ENCODE measurements at places on chromosomes 16 and 17.

- DNase-seq, result no peak
Measured at GRCh38 chr17:50872710-50873424, 6.7 kb upstream of the TOB1 start.

DNA sequence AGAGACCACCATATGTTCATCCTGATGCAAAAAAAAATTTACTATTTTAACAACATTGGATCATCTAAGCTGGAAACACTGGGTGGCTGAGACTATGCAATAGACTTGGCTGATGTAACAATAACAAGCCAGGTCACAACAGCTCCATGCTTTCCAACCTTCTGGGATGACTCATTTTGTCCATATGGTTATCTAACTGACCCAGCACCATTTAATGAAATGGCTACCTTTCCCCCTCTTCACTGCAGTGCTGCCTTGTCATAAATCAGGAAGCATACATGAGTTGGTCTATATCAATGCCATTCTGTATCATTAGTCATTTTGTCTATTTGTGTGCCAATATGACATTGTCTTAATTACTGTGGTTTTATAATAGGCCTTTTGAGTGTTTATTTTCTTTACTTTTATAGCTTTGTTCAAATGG is 217.6 kb upstream of the KCNJ16 start:
- DNase-seq, result no peak

DNA sequence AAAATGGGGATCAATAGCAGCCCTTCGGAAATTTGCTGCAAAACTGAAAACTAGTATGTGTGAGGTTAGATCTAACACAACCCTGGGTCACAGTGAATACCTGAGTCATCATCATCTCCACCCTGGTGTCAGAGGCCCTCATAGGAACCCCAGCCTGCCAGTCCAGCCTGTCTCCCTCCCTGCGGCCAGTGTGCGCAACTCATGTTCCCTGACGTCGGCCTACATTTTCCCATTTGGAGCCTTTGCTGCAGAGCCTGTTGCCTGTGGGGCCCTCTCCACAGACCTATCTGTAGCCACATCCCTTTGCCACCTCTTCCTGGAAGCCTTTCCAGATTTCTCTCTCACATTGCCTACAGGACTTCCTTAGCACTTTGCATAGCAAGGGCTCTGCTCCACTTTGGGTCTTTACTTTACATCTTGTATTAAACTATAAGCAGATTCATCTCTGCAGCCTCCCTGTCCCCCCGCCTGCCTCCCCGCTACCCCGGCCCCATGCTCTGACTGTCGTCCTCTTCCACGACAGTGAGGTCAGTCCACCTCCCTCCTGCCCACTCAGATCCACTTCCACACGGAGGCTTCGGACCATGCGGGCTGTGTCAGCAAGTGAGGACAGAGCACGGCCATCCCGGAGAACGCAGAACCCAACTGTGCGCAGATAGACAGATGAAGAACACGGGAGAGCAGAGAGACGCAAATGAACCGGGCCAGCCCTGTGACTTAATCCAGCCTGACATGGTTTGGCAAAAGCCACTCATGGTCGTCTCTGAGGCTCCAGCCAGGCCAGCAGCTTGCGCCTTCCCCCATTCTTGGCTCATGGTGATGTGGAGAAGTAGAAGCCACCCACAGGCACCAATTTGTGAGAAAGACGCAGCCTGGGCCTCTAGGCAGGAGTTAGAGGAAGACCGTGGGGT is 31.0 kb downstream of the NGFR start:
- no peak for DNase-seq

DNA sequence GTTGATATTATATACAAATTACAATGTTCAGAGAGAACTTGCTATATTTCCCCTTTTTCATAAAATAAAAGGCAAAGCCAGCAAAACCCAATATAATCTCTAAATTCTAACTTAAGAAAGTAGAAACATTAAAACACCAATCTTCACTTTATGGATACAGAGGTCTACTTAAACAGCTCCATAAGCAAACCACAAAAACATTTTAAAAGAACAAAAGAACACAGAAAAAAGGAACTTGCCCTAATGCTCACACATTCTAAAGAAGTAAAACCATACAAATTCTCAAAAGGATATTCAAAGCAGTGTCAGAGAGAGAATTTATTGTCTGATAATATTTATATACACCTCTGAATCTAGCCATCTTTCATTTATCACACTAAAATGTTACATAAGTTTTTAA is 606 bp downstream of the ABCA10 start:
- no peak for DNase-seq

DNA sequence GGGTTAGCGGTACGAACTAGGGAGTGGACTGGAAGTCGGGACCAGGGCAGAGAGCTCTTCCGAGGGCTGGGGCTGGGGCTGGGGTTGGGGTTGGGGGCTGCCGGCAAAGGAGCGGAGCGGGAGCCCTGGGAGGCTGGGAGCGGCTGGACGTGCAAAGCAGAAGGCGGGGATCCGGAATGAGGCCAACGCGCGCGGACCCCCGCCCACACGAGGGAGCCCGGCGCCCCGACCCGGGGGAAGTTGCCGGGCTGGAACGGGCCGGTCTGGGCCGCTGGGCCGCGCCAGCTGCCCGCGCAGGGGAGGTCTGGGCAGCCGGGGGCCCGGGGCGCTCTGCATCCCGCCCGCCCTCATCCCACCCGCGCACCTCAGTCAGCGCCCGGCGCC is 323 bp downstream of the ST3GAL2 start:
- no peak for DNase-seq

- no peak for DNase-seq
Measured at GRCh38 chr16:88807142-88807625, 3.6 kb downstream of the CDT1 start.

GRCh38 chr17:80455336-80455710 is 21.1 kb downstream of the NPTX1 start:
- no peak for DNase-seq

DNA sequence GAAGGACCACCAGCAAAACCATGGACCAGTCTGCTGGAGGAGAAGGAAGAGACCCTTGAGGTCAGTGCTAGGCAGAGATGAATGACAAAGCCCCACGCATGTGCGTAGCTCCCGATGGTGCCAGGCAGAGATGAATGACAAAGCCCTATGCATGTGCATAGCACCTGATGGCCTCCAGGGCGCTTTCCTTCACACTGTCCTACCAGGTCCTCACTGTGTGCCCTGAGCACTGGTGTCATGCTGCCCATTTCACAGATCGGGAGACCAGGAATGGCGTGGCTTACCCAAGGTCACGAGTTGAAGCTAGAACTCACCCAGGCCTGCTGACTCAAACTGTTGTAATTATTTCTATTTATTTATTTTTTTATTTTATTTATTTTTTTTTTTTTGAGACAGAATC is 149.6 kb downstream of the KATNIP start:
- no peak for DNase-seq

DNA sequence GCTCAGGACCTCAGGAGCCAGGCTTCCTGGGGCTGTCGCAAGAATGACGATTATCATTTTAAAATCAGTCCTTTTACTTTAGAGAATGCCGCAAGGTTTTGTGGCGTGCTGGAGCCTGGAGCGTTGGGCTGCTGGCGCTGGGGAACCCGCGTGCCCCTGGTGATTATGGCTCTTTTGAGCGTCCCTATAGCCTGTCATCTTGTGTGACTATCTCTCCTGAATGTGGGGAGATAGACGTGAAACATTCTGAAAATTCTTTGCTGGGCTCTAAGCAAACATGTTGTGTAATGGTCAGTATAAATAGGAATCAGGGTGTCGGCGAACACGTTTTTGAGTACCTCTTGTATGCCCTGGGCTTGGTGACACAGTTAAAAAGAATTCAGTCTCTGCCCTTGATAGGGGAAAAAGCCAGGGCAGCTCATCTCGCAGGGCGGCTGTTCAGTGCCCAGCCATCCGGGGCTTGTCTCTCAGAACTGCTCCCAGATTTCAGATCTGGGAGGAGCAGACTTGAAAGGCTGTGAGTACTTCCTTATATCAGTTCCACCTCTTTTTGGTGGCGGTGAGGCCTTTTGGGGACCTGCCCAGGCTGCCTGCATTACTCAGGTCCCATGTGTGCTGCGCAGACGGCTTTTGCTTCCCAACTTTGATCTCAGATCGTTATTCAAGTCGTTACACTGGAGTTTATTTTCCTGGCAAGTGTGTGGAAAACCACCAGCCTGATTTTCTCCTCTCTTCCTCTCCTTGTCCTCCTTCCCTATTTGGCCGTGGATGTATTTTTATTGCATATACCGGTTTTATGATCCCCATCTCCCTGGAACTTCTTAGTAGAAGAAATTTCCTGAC is 973 bp downstream of the SLC7A6 start:
- DNase-seq, result no peak

DNA sequence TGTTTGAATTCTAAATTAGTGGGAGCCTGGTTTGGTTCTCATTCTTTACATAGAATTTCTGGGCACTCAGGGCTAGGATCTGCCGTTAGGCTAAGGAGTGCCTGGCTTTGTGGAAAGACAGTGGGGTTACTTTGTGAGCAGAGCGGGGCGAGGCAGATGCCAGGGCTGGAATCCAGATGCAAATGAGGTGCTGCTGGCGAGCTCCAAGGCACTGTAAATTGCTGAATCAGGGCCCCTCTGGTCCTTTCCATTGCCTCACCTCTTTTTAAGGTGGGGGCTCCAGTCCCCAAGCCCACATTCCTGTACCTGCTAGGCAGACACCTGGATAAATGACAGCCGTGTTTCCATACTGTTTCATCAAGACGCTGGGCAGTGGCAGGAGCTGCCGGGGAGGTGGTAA is 33.8 kb downstream of the PIPOX start:
- DNase-seq, result no peak

GRCh38 chr16:10250137-10250828 is 68.1 kb upstream of the GRIN2A start:
- DNase-seq, result no peak

GRCh38 chr17:32828822-32829221 is 48.1 kb downstream of the MYO1D start:
- no peak for DNase-seq

DNA sequence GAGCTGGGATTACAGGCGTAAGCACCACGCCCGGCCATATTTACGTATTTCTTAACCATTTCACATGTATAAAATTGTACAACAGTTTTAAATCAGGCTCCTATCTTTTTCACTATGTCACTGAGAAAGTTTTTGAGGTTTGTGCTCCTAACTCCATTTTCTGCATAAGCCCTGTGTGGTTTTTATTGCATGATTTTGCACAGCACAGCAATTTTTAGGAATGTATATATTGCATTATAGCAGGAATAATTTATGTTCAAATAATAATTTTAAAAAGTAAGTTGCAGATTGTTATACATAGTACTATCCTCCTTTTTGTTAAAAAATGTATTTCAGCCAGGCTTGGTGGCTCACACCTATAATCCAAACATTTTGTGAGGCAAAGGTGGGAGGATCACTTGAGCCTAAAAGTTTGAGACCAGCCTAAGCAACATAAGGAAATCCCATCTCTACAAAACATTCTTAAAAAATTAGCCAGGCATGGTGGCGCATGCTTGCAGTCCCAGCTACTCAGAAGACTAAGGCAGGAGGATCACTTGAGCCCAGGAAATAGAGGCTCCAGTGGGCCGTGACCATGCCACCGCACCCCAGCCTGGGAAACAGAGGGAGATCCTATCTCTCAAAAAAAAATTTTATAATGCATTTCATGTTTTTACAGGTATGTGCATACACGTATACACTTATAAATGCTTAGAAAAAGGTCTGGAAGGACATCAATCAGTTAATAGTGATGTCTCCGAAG is 26.0 kb downstream of the SMG6 start:
- DNase-seq, result no peak

GRCh38 chr17:65122836-65123756 is 14.1 kb upstream of the RGS9 start:
- DNase-seq, result peak; percentile 63

DNA sequence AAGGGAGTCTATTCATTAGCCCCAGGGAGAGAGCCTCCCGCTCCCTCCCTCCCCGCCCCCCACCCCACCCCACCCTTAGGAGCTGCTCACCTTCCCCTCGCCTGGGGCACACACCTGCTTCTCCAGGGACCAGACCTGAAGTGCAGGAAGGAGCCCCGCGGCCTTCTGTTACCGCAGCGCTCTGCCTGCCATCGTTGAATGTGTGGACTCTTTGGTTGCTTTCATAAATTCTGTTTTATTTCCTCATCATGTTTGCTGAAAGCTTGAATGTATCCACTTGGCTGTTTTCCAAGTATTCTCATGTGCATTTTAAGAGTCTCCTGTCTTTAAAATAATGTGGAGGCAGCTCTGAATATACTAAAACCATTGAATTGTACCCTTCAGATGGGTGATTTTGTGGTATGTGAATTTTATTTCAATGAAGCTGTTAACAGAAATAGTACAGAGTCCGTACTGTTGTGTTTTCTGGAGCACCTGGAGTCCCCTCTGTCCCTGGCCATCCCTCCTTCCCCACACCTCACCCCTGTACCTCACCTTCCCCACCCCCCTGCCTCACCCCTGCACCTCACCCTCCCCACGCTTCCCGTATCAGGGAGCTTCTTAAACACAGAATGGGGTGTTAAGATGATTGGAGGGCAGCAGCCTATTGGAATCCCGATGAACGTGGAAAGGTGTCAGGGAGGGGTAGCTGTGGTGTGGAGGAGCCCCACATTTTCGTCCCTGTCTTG is 25.5 kb downstream of the RAB11FIP3 start:
- no peak for DNase-seq

Measured in stimulated activated CD4-positive, alpha-beta T cell treated with anti-CD3 and anti-CD28 coated beads, Interleukin-1b, Interleukin-23, amount 100 ng/mL, for 1 hour (primary cell).